ENCODE measurements at places on chromosomes 2 and 18. TPM values are rescaled to one million over a fixed set of nuclear protein-coding genes. Genes with fewer than 3 reads are reported as not detected.

- DNase-seq = peak; percentile 34
These were observed 146.0 kb downstream of the VAPA start for GRCh38 chr18:10059610-10060468.

DNA sequence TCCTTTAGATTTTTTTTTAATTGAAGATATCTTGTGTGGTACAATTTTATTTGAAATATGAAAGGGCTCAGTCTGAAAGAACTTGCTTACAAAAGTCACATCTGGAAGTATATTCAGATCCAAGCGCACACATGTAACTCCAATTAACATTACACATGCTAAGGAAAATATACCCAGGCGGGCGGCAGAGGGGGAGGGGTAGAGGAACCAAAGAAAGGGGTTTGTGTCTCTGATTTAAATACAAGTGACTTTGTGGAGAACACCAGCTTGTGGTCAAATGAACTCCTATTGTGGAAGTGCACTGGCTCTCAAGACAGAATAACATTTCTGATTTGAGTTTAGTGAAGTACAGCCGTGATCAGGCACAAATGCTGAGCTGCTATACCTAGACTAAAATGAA lies 280.2 kb upstream of the SOX11 start:
- no peak for DNase-seq

KLHL29 gene
- 19.5 TPM for total RNA-seq

NABP1 gene
- total RNA-seq = 68.3 TPM
